ENCODE measurements at places on chromosomes 5 and 9.

DNA sequence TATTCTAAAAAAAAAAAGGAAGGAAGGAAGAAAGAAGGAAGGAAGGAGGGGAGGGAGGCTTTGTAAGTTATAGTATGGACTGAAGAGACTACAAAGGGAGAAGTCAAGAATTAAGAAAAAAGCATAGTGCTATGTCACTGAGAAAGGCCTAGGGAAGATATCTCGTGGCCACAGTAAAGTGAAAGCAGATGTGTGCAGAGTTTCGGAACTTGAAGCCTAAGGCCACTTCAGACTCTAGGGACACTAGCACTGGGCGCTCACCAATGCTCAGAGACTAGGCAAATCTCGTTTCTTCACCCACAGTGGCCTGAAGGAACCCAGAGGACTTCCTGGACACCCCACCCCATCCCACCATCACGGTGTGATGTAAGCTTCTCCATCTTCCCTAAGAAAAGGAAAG is 181.4 kb upstream of the TRPM3 start:
- no peak for DNase-seq

GRCh38 chr9:35714579-35715252 is 17.3 kb downstream of the TLN1 start:
- DNase-seq: no peak

DNA sequence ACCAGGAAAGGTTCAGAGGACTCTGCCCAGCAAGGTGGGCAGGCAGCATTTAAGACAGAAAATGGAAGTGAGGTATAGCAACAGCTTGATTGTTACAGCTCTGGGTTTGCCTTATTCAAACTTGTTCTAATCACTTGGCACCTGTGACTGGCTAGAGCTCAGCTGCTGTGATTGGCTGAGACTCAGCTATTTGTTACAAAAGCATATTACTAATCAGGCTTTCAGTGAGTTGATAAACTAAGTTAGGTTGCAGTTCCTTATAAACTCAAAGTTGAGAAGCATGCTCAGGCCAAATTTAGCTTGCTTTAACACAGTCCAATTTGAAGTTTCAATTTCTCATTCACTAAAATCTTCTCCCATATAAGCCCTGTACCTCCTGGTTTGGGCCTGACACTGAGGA is 56.3 kb downstream of the GDA start:
- DNase-seq: no peak

DNA sequence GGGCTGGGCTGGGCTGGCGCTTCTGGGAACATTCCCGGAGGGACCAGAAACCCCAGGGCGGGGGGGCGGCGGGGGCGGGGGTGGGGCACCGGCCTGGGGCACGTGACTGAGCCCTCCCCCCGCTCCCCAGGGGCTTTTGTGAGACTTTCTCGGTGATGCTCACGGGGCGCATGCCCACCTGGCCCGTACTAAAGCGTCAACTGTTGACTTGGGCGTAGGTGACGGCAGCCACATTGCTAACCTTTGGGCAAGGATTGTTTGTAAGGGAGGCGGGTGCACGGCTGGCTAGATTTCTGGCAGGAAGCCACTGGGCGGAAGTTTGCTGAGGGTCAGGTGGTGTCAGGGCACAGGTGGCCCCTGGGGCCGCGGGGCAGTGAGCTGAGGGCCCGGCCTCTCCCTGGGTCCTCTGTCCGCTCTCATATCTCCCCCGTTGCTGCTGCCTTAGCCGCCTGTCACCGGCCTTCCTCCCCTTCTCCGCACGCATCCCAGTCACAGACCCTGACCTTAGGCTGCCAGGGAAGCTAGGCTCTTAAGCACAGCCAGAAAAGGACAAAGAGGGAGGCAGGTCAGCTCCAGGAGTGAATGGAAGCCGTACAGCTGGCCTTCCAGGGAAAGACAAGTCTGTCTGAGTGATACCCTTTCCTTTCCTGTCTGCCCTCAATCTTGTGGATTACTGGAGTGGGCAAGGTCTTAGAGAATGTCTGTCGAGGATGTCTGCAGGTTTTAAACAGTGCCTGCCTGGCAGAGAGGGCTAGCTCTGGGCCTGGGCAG is 812 bp downstream of the CACFD1 start:
- DNase-seq: no peak

- no peak for DNase-seq
Measured at GRCh38 chr5:123085638-123086286, 3.3 kb upstream of the PRDM6 start.

DNA sequence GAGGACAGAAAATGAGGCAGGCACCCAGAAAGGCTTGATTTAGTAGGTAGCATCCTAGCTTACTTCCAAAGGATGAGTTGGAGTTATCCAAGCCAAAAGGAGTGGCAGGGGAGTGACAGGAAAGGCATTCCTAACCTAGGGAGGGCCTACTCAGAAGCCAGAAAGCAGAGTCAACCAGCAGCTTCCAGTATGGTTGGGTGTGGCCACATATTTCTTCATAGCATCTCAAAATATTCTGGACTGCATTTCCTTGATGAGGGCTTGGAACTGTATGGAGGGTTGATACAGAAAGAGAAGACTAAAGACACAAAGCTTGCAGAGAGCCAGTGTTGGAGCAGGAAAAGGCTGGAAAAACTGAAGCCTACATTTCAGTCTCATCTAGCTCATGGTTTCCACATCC is 656.8 kb upstream of the DMAC1 start:
- no peak for DNase-seq

DNA sequence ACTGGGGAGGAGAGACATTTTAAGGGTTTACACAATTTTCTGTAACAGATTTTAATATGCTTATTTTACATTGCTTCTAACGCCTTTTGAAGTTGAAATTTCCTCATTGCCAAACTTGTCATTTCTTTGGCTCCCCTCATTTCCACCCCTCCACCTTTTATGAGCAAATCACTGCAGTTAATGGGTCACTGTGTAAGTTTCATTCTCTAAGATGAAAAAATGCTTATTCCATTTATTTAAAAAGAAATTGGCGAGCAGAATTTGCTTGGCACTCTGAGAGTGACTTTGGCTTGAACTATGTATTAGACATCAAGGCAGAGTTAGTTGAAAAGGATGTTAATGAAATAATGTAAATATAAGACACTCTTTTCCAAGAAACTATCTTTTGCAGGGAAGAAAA is 66.6 kb downstream of the ITGA1 start:
- no peak for DNase-seq

- DNase-seq: peak; percentile 5
Measured at GRCh38 chr5:31825518-31826068, 186.7 kb downstream of the PDZD2 start.

DNA sequence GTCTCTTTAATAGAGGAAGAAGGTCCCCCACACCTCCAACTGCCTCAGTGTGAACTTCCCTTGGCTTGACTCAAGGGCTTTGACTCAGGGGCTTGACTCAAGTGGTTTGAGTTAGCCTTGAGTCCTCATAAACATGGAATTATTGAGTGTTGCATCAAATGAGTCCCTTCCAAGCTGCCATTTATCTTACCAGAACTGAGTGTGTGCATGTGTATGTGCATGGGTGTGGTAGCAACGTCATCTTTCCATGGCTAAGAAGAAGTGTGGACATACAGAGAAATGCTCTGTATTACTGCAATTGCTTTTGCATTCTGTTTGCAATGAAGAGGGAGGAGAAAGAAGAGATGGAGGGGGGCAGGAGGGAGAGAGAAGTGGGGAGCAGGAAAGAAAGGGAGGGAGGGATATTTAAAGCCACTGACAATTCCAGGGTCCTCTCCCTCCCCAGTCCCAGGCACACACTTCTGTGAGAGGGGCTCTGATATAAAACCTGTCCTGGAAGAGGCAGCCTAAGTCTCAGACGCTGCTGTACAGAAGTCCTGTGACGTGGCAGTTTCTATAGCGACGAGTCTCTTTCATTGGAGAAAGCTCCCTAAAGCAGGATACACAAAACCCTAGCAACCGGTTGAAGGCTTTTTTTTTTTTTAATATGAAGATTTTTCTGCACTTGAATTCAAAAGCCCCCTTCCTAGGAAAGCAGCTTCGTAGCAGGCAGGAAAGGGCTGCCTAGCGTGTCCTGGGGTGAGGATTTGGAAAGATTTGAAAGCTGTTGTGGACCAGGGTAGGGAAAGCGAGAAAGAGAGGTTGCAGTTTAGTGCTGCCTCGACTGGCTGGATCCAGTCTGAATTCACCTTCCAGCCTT is 93.3 kb upstream of the MAP1B start:
- no peak for DNase-seq

GRCh38 chr9:78893774-78894401 is 597.0 kb downstream of the PSAT1 start:
- DNase-seq: no peak

- no peak for DNase-seq
Measured at GRCh38 chr5:71782771-71783770, 64.0 kb downstream of the CARTPT start.

DNA sequence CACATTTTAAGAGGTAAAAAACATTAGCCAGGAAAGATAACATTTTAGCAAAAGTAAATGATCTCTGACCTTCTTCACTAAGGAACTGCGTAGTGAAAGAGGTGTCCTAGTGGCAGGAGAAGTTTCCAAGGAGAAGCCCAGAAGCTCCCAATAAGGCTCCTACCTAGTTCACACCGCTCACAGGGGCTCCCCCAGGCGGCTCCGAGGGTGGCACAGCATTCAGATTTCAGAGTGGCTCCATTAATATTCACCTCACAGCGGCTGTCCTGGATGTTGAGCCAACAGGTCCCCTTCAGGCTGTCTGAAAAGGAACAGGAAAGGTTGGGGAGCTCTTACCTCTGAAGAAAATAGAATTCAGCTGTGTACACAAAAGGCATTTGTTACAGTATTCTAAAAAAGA is 187.3 kb downstream of the FBN2 start:
- DNase-seq: no peak

DNA sequence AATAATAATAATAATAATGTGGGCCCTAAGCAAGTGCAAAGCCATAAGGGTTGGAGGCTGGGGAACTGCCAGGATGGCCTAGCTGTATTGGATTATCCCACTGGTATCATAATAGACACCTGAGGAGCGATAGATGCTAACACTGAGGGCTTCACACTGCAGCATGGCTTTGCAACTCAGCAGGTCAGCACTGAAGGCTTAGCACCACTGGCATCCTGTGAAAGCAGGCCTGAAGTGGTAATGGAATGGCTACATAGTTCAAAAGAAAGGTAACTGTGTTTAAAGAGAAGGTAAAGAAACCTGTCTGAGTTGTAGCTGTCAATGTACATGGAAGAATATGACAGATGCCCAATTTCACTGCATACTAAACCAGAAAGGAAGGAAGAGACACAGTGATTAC is 359.0 kb downstream of the OSTF1 start:
- DNase-seq: no peak

DNA sequence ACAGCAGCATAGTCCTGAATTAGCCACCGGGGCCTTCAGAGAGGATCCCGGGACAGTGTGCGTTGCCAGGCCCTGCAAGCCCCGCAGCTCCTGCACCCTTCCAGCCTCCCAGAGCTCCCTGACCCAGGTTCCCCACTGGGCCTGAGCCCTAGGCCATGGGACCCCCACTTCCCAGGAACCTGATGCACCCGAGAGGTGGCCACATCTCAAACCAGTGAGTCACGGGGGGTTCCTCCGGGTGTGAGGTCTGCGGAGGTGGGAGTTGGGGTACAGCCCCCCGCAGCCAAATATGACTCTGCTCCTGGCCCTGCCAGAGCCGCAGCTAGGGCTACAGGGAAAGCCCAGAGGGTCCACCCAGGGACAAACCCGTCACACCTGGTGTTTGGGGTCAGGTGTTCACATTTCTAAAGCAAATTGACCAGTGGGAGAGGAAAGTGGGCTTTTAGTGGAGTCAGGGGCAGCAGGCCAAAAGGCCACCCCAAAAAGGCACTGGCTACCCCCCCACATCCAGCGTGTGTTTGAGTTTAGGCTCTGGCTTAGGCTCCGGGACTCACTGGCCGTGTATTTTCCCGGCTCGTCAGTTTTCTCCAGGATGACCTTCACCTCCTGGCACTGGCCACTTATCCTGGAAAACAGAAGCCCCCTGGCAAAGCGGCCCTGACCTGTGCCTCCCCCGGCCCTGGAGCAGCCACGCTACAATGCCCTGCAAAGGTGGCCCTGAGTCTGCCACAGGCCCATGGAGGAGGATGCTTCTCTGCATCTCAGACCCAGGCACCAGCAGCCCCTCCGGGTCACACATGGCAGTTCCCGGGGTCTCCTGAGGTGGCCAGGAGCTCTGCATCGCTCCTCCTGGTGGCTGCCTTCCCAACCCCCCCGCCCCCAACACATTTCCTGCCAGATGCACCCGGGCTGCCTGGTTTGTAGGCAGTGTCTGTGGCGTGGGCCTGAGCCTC is 17.4 kb upstream of the OBP2B start:
- no peak for DNase-seq

DNA sequence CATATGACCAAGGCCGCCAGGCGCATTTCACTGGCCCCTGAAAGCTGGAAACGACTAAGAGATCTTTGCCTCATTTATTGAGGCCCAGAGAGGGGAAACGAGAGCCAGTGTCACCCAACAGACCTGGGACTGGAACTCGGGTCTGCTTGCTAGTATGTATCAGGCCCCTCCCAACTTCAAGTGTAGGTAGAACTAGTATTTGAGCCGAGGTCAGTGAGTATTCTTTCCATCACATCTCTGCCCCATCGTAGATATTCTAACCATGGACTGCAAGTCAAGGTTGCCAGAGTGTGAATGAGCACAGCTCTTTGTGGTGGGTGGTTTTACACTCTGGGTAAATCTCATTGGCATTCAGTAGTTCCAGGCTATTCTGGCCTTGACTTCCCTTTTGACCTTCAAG is 42.2 kb downstream of the GPR107 start:
- DNase-seq: no peak

GRCh38 chr5:72556351-72557166 is 49.3 kb upstream of the ZNF366 start:
- DNase-seq: no peak

- no peak for DNase-seq
Measured at GRCh38 chr9:124346347-124347163, 68.7 kb downstream of the PSMB7 start.

DNA sequence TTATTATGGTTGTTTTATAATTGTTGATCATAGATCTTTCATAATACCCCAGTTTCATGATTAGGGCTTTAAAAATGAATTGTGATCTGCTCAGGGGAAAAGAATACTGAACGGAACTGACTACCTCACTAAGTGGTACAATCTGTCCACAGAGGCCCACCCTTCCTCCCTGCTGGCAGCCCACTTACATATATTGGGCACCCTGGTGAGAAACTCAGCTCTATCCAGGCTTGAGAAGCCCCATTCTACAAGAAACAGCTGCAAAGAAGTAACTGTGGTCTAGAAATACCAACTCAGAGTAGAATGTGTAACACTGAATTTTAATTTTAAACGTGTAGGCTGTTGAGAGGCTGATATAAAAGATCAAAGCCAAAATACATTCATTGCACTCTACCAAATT is 46.9 kb downstream of the TSSK1B start:
- DNase-seq: no peak

- no peak for DNase-seq
Measured at GRCh38 chr9:108382310-108382709, 473.5 kb downstream of the ACTL7B start.

GRCh38 chr9:21690561-21690960 is 111.9 kb upstream of the MTAP start:
- DNase-seq: no peak

GRCh38 chr9:125464591-125465385 is 203.2 kb downstream of the GAPVD1 start:
- no peak for DNase-seq

GRCh38 chr9:36140086-36141084 is 3.9 kb downstream of the GLIPR2 start:
- no peak for DNase-seq

GRCh38 chr5:84752780-84753179 is 368.1 kb upstream of the EDIL3 start:
- no peak for DNase-seq
